ENCODE measurements at places on chromosomes 3 and 15.

- DNase-seq: no peak
These were observed 9.2 kb upstream of the STT3B start for GRCh38 chr3:31523543-31523942.

- DNase-seq: no peak
These were observed 69.9 kb downstream of the SYNM start for GRCh38 chr15:99174567-99175395.

DNA sequence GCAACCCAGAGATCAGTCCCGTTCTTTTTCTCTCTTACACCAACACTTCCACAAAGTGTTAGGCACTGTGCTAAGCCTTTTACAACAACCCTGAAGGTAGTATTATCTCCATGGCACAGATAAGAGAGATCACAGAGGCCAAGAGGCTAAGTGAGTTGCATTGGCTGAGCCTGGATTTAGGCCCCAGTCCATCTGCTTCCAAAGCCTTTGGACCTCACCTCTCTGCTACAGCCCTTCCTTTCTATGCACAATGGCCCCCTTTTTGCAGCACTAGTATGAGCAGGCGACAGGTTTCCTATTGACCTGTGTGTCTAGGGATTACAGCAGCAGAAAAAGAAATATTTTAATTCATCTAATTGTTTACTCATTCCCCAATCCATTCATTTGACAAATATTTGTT lies 76.2 kb downstream of the CRYGS start:
- no peak for DNase-seq

GRCh38 chr15:94238539-94239118 lies 7.3 kb downstream of the MCTP2 start:
- DNase-seq: no peak

GRCh38 chr3:31504230-31504629 lies 28.5 kb upstream of the STT3B start:
- DNase-seq: no peak

Data from activated T-cell treated with anti-CD3 and anti-CD28 coated beads, Interleukin-2, amount 50 U/mL, for 1 hour (primary cell).